ENCODE measurements at places on chromosomes 6 and 20.

DNA sequence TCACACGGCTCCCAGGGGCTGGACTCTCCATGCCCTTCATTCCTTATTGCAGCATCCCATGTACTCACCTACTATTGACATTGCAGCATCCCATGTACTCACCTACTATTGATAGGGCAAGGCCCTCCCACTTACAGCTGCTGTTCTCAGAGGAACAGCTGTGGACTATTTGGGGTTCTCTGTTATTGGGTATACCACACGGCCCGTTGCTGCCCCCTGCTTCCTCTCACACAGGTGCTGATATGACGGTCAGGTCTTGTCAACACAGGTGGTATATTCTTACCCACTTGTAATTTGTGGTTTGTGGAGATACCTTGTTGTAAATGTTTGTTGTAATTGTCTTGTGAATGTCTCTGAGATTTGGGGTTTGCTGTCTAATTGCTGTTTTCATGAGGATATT lies 18.8 kb downstream of the ALDH5A1 start:
- no peak for DNase-seq

DNA sequence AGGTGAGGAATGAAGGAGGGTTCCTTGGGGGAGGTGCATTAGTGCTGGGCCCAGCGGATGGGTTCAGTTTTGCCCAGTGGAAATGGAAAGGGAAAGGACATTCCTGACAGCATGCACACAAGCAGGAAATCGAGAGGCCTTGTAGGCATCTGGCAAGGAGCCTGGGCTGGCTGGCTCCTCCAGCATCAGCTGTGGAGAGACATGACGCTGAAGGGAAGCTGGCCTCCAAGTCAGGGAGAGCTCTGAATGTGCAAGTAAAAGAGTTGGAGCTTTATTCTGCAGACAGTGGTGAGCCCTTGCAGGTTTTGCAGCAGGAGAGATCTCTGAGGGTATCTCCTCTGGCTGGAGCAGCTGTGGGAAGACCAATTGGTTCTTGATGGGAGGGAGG lies 154.3 kb downstream of the MRPL14 start:
- no peak for DNase-seq

DNA sequence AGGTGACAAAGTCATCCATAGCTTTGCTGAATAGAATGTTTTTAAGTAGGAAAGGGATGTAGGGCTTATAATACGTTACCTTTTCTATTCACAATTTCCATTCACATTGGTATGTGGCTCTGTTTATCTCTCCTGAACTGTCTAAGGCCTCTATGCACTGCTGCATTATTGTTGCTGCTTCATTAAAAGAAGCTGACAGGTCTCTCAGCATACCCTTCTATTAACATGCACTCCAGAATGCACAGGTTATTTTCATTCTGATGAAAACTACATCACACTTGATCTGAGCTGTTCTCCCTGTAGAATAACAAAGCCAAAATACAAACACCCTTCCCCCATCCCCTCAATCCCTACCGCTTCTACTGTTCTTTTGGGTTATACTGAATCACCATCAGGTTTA lies 399.3 kb downstream of the TBC1D32 start:
- DNase-seq, result no peak

DNA sequence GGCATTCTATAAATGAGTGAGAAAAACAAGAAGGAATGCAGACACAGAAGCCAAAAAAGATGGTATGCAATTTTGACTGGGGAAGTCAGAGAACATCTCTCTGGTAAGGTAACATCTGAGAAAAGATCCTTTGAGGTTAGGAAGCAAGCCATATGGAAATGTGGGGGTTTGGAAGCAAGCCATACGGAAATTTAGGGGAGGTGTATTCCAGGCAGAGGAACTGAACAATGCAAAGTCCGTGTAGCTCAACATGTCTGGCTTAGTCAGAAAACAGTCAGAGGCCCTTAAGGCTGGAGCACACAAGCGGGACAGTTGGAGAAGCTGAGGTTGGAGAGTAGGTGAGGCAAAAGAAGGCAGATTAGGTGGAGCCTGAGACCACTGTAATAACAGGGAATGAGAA lies 35.3 kb downstream of the RALGAPA2 start:
- DNase-seq, result no peak

GRCh38 chr6:36243562-36244212 lies 26.2 kb upstream of the PNPLA1 start:
- no peak for DNase-seq

- no peak for DNase-seq
Observed at GRCh38 chr20:45918182-45918737, 6.3 kb upstream of the PLTP start.

DNA sequence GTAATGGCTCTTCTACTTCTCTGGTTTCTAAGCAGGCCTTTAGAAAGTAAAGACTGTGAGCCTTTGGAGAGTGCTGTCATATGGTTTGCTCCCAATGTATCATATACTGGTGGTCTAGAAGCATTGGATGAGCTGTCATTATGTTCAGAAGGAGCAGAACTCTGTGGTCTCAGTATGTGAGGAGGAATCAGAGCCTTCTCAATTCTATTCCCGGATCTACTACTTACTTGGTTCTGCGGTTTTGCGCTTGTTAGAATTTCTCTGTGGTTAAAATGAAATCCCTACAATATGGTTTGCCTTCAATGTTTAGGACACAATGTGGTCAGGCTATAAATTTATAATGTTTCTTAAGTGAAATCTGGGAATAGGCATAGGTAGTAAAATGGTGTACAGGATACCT lies 64.6 kb downstream of the RWDD2A start:
- no peak for DNase-seq

DNA sequence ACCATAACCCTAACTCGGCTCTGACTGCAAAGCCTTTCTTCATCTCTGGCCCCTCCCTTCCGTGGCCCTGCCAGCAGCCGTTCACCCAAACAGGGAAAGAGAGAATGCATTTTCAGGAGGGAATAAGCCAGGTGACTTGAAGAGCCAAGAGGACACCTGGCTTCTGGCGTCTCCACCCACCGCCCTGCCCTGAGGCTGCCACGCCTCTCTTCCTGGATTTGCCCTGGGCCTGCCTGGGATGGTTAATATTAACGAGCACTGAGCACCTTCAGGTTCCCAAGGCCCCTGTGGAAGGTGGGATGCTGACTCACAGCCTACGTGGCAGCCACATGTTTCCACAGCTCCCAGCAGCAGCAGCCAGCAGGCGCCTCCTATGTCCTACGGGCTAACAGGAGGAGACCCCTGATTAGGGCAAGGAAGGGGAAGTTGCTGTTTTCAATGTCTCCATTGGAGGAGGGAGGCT lies 138.0 kb upstream of the RREB1 start:
- DNase-seq, result no peak

- DNase-seq, result no peak
Observed at GRCh38 chr6:137880746-137881521, 13.9 kb downstream of the TNFAIP3 start.

DNA sequence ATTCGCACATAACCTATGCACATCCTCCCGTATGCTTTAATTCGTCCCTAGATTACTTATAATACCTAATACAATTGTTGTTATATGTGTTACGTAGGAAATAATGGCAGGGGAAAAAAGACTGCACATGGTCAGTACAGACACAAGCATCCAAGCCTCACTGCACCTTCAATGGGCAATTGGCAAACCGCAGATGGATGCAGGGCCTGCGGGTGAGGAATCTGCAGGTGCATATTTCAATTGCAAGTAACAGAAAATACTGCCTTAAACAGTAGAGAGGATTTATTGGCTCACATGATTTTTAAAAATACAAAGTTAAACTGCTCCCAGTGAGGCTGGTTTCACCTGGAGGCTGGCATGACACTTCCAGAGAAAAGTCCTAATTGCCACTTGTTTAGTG lies 142.1 kb upstream of the MLN start:
- no peak for DNase-seq

DNA sequence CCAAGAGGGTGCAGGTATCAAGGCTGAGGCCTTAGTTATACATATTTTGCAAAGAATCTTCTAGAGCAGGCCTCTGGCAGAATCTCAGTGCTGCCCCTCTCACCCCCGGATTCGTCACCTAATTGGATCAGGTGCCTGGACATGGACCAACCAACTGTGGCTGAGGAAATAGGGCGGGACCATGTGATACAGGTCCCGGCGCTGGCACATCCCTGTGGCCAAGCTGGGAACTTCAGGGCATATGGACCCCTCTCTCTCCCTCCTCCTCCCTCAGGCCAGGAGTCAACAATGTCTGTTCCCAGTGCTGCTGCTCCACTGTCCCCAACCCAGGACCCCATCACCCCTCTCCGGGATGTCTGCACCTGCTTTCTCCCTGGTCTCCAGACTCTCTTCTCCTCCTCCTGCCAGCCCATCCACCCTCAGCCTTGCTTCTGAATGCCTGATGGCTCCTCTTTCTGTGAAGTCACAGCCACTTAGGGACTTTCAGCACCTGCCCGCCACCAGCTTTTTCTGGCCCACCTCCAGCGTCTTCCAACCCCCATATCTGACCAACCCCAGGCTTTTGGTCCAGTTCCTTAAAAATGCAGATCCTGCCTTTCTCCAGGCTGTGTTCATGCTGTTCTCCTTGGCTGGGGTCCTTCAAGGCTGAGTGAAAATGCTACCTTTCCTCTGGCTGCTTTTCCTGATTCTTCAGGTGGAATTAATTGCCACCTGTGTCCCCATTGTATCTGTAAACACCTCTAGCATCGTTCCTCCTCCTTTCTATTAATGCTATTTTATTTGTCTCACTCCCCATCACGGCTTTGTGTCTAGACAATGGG lies 19.0 kb upstream of the MLN start:
- no peak for DNase-seq

DNA sequence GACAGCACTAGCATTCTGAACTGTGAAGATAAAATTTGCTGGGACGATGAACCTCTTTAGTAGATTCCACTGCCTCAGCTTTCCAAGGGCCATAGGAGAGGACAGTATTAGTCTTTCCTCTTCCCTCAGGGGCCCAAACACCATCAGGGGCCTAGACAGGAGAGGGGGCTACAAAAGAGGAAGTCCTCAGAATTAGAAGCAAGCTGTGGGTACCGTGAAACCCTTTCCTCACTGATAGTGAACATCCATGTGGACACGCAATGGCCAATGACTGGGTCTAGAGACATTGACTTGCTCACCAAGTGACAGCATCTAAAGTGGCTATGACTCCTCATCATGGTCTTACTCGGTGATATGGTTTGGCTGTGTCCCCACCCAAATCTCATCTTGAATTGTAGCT lies 68.1 kb upstream of the UST start:
- no peak for DNase-seq

GRCh38 chr6:98832284-98833056 lies 1.9 kb upstream of the POU3F2 start:
- DNase-seq, result no peak

DNA sequence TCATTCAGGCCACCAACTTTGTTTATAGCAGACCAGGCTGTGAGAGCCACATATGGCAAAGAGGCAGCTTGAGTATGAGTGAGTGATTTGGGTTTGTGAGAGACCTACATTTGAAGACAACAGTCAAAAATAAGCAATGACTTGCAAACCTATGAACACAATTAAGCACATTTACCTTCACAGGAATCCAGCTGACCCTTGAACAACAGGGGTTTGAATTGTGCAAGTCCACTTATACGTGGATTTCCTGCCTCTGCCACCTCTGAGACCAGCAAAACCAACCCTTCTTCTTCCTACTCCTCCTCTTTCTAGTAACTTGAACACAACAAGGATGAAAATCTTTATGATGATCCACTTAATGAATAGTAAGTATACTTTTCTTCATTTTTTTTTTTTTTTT lies 10.1 kb downstream of the RTN4IP1 start:
- DNase-seq, result no peak

- no peak for DNase-seq
Observed at GRCh38 chr6:12295558-12296254, 5.5 kb downstream of the EDN1 start.

DNA sequence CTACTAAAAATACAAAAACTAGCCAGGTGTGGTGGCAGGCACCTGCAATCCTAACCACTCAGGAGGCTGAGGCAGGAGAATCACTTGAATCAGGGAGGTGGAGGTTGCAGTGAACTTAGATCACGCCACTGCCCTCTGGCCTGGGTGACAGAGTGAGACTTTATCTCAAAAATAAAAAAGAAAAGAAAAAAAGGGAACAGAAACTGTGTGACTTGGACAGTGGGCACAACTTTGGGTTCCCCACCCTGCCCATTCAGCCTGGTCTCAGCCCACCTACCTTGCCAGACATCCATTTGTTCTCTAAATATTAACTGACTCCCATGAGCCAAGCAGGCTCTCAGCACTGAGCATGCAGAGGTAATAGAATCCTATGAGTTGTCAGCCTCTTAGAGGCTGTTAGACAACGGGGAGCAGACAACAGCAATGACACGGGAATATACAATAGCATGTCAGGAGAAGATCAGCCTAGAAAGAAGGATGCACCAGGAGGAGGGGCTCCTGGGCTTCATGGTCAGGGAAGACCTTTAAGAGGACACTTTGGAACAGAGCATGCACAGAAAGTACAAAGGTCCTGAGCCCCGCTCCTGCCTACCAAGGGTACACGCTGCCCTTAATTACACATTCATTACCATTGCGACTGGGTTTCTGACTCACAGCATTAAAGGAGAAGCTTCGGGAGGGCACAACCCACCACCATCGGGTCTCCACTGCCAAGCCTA lies 20.0 kb downstream of the FAM209B start:
- no peak for DNase-seq

DNA sequence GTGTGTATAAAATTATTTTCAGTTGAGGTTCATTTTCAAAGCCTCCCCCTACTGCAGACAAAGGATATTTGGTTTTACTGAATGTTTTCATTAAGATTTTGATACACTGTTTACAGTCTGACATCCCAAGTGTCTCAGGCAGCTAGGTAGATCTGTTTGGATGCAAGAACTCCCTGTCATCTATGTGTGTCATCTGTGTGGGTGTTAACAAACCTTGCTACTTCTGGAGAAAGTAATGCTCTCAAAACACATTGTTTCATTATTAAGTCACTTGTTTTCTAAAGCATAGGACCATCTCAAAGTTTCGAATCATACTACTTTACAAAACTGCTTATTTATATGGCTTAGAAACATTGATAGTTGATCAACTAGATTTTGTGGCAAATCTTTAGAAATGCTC lies 114.5 kb upstream of the TMEM170B start:
- no peak for DNase-seq

DNA sequence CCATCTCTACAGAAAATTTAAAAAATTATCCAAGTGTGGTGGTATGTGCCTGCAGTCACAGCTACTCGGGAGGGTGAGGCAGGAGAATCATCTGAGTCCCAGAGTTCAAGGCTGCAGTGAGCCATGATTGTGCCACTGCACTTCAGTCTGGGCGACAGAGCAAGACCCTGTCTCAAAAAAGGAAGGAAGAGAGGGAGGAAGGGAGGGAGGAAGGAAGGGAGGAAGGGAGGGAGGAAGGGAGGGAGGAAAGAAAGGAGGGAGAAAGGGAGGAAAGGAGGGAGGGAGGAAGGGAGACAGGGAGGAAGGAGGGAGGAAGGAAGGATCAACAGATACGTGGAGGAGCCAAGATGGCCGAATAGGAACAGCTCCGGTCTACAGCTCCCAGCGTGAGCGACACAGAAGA lies 90.1 kb downstream of the ZNF217 start:
- no peak for DNase-seq

GRCh38 chr6:125670568-125670967 lies 78.9 kb upstream of the HEY2 start:
- DNase-seq, result no peak

- no peak for DNase-seq
Observed at GRCh38 chr6:21402368-21402767, 191.2 kb upstream of the SOX4 start.

GRCh38 chr6:43508481-43509141 lies 1.5 kb downstream of the LRRC73 start:
- DNase-seq, result no peak
